ENCODE measurements at places on chromosomes 6 and 20.

DNA sequence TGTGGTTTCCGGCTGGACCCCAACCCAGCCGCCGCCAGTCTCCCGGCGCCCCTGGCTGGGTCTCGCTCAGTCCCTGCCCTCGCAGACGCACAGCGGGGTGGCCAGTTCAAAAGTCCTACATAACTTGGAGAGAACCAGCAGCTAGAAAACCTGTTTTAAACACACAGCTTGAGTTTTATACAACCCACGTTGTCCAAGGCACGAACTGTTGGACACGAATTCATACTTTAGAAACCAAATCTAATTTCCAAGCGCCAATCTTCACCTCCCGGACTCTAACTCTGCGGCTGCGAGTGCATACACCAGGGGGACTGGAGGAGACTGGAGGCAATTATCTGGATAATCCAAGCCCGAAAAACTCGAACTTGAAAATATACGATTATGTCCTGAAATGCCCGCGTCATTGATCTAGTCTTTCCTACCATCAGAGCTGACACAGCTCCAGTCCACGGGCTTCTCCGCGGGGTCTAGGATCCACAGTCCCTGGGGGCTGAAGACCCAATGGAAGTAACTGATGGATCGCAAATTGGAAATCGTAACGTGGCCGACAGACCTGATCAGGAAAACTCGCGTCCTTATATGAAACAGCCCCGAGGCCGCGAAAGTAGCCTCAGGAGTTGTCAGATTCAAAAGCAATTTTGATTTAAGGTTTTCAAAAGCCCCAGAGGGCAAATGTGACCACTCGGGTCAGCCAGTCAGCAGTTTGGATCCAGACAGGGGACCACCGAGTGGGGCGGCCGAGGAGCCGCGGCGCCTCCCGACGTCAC, 843 bp upstream of the HEY2 start:
- peak; percentile 11 for DNase-seq

GRCh38 chr6:169988769-169989550, 237.5 kb downstream of the ERMARD start:
- no peak for DNase-seq

DNA sequence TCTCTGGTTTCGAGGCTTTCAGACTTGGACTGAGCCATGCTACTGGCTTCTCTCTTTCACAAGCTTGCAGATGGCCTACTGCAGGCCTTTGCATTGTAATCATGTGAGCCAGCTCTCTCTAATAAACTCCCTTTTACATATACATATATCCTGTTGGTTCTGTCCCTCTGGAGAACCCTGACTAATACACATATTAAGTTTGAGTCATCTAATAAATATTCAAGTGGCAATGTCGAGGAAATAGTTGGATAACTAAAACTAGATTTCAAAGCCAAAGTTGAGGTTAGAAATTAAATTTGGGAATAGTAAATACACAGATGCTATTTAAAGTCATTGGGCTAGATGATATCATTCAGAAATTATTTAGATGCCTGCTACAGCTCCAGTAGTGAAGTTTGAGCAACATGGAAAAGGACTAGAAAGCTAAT, 1343.4 kb downstream of the GRIK2 start:
- DNase-seq, result no peak

DNA sequence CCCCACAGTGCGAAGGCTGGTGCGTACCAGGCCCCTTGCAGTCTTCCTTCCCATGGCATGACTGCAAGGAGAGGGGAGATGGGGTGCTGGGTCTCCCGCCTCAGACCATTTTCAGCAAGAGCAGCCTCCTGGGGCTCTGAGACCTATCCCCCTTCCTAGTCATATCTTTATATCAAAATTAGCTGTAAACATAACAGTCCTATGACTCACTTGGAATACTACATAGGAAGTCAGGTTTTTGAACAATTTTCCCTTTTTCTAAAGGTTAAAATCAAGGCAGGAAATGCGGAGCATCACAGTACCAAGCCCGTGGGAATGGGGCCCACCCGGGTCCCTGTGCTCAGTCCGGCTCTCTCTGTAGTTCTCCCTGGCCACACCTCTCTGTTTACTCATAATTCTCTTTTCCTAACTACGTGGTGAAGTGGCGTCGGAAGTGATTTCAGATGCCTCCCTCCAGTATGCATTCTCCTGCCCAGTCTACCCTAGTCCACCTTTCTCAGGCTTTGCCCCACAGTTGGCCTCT, 109.8 kb upstream of the TMEM170B start:
- no peak for DNase-seq

DNA sequence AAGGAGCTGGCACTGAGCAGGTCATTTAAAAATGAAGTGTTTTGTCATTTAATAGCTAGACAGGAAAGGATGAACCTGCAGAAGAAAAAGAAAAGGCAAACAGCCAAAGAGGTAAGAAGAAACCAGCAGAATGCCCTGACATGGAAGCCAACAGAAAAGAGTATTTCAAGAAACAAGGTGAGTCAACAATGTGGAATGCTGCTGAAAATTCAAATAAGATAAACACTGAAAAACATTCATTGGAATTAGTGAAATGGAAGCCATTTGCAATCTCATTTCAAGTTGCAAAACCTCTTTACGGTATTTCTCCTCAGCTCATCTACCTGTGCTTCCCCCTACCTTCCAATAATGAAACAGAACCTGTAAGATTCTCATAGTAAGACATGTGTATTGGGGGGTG, 59.6 kb downstream of the RWDD2A start:
- DNase-seq, result peak; percentile 1

- no peak for DNase-seq
These were observed 2.0 kb downstream of the DOK5 start for GRCh38 chr20:54477191-54477955.

- DNase-seq, result no peak
These were observed 44.3 kb upstream of the MYL9 start for GRCh38 chr20:36496707-36497669.

All from RWPE1 (cell line).